Fibroblast of mammary gland (primary cell): ENCODE measurements at places on chromosomes 4 and X.

- DNase-seq: no peak
These were observed 12.7 kb downstream of the PGK1 start for GRCh38 chrX:78116766-78117165.

GRCh38 chr4:153113061-153113837, 91.0 kb upstream of the TRIM2 start:
- DNase-seq: peak; percentile 50

GRCh38 chr4:118904935-118905334, 16.3 kb downstream of the SYNPO2 start:
- peak; percentile 31 for DNase-seq

- DNase-seq: no peak
These were observed 9.9 kb downstream of the FHIP1A start for GRCh38 chr4:151418856-151419255.

GRCh38 chrX:152641256-152641875, 3.7 kb downstream of the GABRQ start:
- no peak for DNase-seq

- DNase-seq: peak; percentile 37
These were observed 259.8 kb downstream of the FBXO8 start for GRCh38 chr4:174023641-174024040.

- no peak for DNase-seq
These were observed 1.0 kb downstream of the GAB3 start for GRCh38 chrX:154749856-154750255.

- DNase-seq: no peak
These were observed 483.6 kb downstream of the BCOR start for GRCh38 chrX:39613997-39614679.

GRCh38 chr4:8005814-8006215, 66.2 kb upstream of the AFAP1 start:
- no peak for DNase-seq

DNA sequence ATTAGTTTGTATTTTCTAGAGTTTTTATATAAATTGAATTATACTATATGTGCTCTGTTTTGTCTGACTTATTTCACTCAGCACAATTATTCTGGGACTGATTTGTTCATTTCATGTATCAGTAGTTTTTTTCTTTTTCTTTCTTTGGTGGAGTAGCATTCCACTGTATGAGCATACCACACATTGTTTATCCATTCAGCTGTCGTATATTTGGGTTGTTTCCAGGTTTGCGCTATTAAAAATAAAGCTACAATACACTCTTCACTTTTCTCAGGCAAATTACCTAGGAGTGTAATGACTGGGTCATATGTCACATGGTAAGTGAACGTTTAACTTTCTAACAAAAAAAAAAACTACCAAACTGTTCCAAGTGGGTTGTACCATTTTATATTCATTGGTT, 9.6 kb upstream of the OTUD4 start:
- no peak for DNase-seq

GRCh38 chrX:17007134-17007768, 60.8 kb downstream of the REPS2 start:
- peak; percentile 47 for DNase-seq

- DNase-seq: no peak
These were observed 260 bp upstream of the CCDC149 start for GRCh38 chr4:24913119-24913485.

- peak; percentile 61 for DNase-seq
These were observed 19.0 kb downstream of the FHL1 start for GRCh38 chrX:136166221-136166855.

DNA sequence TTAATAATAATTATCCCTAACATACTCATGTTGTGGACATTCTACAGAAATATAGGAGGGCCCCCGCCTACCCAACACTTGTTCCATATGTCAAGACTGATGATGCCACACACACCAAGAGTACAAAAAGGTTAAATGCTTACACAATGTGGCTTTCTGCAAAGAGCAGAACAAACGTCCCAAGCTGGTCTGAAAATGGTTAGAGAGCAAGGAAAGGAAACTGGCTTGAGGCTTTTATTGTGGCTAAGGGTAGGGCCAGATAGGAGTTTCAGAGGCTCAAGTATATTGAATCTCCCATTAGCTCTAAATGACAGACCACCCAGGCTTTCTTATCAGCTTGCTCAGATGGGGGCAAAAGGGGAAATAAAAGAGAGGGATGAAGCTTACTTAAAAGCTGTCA, 134.1 kb upstream of the C1QTNF7 start:
- no peak for DNase-seq

DNA sequence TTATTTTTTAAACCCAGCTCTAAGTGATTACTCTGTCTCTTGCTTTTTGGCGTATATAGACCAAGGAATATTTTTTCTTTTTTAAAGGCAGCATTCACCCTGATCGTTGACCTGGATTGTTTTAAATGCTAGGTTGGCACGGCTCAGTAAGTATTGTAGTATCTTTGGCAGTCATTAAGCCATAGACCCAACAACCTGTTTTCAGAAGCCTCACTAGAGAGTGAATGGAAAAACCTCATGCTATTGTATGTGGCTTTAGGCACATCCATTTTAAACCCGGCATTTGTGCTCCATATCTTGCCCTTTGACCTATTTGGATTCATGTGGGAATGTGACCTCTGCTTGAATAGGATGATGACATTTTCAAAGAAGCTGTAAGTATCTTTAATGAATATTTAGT, 183.9 kb downstream of the SNCA start:
- DNase-seq: no peak

GRCh38 chr4:173167758-173168395, 734 bp upstream of the GALNT7 start:
- DNase-seq: peak; percentile 35

DNA sequence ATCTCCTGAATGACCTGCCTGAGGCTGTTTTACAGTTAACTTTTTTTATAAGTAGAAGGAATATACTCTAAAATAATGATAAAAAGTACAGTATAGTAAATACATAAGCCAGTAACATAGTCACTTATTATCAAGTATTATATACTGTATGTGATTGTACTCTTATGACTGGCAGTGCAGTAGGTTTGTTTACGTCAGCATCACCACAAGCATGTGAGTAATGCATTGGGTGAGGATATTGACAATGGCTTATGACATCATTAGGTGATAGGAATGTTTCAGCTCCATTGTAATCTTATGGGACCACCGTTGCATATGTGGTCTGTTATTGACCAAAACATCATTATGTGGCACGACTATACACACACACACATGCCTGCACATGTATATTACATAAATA, 20.5 kb downstream of the NUDT9 start:
- DNase-seq: no peak

DNA sequence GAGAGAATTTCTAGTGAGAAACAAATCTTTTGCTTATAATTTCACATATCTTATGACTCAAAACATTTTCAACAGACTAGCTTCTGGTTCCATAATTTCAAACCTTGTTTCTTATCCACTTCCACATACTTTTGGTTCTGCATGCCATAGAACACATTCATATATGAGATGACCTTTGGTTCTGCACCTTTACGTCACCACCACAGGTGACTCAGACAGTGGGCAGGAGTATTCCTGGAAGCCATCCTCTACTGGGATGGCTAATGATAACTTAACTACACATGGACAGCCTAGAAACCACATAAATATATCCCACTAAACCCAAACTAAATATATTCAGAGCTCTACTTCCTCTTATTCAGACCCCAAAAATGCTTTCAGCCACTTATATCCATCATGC, 133.3 kb downstream of the DCK start:
- peak; percentile 92 for DNase-seq

GRCh38 chr4:105279314-105279713, 132.6 kb downstream of the TET2 start:
- no peak for DNase-seq

DNA sequence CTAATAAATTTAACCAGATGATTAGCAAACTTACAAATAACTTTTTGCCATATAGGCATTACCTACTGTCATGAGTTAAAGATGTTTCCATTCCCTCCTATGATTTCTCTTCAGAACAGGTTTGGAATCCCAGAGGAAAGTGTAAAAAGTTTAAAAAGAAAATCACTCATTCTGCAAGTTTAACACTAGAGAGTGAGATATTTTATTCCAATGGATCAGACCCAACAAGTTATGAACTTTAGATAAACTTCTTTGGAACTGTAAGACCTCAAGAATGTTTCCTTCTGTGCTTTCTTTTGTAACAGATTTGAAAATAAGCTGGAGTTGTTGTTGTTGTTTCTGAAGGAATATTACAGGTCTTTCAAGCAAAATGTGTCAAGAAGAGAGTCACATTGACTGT, 51.6 kb downstream of the PPP3CA start:
- no peak for DNase-seq

DNA sequence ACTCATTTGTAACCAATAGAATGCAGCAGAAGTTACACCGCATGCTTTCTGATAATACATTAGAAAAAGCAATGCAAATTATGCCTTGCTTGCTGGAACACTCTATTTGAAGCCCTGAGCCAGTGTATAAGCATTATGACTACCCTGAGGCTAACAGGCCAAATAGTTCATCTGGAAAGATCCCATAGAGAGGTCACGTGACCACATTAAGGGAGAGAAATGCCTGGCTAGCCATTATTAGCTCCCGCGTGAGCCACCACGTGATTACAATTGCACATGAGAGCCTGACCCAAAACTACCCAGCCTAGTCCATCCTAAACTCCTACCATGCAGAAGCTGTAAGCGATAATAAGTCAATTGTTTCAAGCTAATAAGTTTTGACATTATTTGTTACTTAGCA, 472.9 kb upstream of the GALNTL6 start:
- no peak for DNase-seq

- no peak for DNase-seq
These were observed 737.5 kb upstream of the NDST4 start for GRCh38 chr4:115850799-115851509.
